ENCODE measurements at places on chromosomes 16 and 17.

GRCh38 chr17:40463122-40463550, 19.9 kb downstream of the IGFBP4 start:
- DNase-seq = no peak

GRCh38 chr17:73401911-73402310, 90.1 kb upstream of the CDC42EP4 start:
- DNase-seq = peak; percentile 78

DNA sequence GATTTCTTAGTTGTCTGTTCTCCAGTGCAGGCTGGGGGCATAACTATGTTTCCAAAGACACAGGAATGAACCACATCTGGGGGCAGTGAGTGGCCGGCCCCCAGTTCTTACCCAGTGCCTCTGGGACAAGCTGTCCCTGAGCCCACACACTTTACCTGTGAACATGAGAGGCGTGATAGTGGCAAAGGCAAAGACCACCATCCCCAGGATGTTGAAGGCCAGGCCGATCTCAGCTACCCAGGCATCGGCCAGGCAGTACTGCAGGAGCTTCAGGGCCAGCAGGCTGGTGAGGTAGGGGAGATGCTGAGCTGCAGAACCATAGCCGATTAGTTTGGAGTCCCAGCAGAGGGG, 1.6 kb downstream of the SLC46A1 start:
- no peak for DNase-seq

GRCh38 chr17:75898065-75898464, 1.3 kb upstream of the TRIM65 start:
- DNase-seq = no peak

DNA sequence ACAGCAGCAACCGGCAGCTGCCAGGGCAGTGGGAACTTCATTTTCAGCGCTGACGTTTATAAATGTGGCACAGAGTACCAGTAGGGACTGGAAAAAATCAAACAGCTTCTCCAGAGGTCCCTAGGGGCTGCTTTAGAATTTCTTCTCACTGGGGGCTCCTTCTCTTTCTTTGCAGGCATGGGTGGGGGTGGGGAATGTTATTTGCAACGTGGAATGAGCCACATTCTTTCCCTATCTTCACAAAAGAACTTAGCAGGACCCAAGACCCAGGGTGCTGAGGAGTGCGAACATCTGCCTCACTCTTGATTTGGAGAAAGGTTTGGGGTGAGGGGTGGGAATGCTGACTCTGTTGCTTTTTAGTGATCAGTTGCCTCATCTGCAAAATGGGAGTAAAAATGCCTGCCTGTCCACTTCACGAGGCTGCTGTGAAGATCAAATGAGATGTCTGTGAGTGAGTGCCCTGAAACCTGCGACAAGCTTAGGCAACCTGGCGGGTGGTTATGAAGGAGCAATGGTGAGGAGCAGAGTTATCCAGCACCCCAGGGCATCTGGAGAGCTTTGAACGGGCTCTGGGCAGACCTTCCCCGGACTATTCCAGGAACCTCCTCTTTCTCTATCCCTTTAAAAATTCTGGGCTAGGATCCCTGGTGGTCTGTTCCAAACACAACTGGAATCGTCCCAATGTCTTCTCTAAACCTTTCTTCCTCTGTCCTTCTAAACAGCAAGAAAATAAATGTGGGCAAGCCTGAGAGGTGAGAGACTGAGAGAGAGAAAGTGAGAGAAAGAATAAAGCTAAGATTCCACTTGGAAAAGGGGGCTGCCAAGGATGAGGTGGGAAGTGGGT, 10.7 kb upstream of the PIPOX start:
- DNase-seq = peak; percentile 3

Measured in posterior vena cava (tissue), 2 donors.